ENCODE measurements at places on chromosomes 5 and 9.
A peak's percentile ranks its signal among the peaks of the same experiment; 100 is the strongest.

GRCh38 chr9:128703616-128704355 is 1.5 kb downstream of the PKN3 start:
- DNase-seq, result no peak

GRCh38 chr9:134556531-134557068 is 85.0 kb upstream of the COL5A1 start:
- DNase-seq, result no peak

- no peak for DNase-seq
Observed at GRCh38 chr5:59831326-59832010, 62.1 kb downstream of the PDE4D start.

DNA sequence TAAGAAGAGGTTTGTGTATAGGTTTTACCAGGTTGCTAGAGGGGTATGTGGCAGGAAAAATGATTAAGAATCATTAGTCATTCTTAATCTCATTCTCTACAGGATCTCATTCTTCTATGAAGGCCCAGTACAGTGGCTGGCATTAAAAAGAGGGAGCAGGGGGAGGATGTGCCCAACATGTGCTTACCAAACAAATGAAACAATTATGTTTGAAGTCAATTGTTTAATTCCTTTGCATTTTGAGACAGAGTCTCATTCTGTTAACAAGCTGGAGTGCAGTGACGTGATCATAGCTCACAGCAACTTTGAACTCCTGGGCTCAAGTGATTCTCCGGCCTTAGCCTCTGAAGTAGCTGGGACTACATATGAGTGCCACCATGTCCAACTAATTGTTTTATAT is 23.0 kb downstream of the FNIP1 start:
- DNase-seq, result no peak

DNA sequence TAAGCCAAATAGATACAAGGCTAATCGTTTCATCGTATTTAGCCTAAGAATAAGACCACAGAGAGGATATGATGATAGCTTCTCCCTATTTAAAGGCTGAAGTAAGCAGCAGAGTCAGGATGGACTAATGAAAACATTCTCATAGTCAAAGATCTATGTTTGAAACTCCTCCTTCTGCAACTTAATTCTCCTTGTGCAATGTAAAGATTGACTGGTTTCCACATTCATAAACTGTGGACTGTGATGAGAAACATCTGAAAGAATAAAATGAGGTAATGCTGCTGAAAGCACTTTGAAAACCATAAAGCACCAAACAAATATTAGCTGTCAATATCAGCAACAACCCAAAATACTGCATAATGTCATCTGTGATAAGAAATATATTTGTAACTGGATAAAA is 361.9 kb downstream of the CSNK1G3 start:
- DNase-seq, result no peak

DNA sequence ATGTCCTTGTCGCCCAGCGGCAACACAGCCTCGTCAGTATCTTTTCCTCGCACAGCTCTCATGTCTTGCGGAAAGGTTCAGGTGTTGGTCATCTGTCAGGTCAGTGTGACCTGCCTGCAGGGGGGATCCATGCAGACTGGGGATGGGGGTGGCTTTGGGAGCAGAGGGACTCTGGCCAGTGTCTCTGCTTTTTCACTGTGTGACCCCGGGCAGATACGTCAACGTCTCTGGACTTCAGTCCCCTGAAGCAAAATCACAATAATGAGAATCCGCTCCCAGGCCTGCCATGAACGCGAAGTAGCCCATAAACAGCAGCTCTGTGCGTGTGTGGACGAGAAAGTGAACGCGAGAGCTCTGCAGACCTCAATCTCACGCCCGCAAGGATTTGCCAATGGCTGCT is 75.7 kb upstream of the FCN1 start:
- DNase-seq, result no peak

GRCh38 chr9:12658531-12659209 is 34.5 kb upstream of the TYRP1 start:
- DNase-seq, result no peak

DNA sequence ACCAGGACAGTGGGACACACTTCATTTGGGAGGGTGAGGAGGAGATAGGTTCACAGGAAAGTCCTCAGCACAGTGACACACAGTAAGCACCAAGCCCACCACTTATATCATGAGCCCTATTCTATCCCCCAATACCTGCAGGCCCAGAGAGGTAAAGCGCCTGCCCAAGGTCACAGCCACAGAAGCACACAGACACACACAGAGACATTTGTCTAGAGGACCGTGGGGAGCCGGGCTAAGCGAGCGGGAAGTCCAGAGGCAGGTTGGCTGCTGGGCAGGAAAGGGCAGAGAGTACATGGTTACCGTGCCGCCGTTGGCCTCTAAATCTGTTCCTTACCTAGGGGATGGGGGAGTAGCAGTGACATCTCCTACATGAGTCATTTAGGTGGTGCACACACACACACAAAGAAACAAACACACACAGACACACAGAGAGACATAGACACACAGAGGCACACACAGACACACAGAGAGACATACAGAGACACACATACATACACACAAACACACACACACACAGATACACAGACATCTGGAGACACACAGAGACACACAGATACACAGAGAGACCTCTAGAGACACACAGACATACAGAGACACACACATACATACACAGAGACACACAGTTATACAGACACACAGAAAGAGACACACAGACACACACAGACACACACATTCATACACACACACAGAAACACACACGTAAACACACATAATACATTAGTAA is 15.9 kb upstream of the DUSP1 start:
- DNase-seq, result no peak

- no peak for DNase-seq
Observed at GRCh38 chr5:32612134-32612888, 27.0 kb downstream of the SUB1 start.

DNA sequence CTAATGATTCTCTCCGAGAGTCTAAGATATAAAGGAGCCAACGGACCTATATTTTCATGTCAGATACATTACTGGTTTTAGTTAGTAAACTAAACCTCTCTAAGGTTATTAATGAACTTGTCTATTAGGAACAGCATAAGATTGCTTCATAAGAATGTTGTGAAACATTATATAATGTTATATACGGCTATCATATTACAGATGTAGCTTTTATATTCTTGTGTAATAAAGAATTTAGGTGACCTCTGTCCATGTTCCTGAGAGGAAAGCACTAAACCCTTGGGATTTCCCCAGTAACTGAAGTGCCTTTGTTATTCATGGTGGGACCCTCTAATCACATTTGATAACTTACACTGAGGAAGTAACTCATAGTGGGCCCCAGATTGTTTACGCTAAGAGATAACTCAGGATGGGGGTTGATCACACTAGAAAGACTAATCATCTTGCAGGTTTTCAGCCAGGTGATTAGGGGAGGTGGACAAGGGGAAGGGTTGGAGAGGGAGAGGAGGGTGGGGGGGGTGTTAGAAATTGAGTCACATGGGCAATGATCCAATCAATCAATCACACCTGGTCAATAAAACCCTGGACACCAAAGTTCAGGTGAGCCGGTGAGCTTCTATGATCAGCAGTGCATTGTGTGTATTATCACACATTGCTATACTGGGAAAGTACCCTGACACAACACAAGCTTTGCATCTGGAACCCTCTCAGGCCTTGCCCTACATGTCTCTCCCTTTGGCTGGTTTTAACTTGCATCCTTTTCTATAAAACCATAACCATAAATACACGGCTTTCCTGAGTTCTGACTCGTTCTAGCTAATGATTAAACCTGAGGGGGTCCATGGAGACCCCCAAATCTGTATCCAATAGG is 25.8 kb downstream of the ECPAS start:
- no peak for DNase-seq

DNA sequence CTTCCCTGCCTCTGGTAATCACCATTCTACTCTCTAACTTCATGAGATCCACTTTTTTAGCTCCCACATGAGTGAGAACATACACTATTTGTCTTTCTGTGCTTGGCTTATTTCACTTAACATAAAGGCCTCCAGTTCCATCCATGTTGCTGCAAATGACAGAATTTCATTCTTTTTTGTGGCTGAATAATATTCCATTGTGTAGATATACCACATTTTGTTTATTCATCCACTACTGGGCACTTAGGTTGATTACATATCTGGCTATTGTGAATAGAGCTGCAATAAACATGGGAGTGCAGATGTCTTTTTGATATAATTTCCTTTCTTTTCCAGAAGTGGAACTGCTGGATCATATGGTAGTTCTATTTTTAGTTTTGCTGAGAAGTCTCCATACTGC is 28.7 kb downstream of the SHOC1 start:
- no peak for DNase-seq

DNA sequence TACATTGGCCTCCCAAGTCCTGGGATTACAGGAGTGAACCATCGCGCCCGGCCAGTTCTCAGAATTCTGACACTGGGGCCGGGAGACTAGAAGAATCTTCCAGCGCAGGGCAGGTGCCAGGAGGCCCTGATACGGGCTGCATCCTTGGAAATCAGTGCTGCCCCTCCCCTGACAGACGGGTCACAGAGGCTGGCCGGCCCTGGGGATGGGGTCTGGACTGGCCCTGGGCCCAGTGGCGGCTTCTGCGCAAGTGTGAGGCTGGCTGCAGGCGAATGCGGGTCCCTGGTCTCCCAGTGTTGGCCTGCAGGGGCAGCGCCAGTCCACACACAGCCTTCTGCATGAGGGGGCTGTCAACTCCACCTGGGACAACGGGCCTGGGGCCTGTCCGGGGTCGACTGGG is 831 bp upstream of the TBC1D9B start:
- no peak for DNase-seq

DNA sequence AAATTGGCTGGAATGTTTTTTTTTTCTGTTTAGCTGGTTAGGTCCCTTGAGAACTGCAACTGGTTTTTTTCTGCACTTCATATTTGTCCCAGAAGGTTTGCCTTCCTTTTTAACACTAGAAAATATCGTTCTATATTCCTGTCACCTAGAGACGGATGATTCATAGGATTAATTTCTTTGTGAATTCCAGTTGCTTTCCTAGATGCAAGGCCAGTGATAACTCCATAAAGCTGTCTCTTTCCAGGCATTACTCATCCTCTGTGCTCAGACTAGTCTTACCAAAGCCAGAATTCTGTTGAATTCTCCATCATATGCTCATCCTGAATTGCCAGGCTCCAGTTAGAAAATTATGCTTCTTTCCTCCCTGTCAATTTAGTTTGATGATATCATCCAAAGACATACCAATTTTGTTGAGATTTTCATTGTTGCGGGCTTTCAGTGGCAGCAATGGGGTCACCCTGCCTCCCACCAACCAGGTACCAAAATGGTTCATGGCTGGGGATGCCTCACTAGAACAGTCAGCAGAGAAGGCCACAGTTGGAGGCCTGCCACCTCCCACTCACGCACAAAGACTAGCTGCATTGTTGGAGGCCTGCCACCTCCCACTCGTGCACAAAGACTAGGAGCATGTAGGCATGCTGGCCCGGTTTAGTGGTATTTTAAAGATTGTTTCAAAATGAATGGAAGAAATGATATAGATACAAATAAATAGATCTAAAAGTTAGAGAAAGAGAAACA is 8.5 kb downstream of the BAAT start:
- no peak for DNase-seq

DNA sequence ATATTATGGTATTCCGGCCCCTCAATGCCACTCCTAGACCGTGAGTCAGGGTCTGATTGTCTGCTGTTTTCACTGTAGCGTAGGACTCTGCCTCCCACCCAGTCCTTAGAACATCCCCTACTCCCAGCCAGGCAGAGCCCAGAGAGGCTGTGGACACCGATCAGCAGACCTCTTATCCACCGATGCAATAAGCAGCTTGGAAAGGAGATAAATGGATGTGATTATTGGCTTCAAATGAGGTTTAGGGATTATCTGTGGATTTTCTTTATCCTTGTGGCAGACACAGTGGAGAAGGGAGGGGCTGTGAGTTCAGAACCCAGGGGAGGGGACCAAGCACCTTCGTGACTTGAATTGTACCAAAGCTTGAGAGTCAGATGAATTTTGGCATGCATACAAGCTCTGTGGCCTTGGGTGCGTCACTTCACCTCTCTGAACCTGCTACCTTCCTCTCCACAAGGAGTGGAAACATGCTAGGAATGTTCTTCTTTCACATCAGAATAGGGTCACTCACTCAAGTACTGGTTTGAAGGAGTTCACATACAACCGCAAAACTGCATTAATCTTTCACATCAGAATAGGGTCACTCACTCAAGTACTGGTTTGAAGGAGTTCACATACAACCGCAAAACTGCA is 83.1 kb upstream of the CPLX2 start:
- no peak for DNase-seq

- no peak for DNase-seq
Observed at GRCh38 chr9:114826431-114826830, 20.6 kb upstream of the TNFSF15 start.

DNA sequence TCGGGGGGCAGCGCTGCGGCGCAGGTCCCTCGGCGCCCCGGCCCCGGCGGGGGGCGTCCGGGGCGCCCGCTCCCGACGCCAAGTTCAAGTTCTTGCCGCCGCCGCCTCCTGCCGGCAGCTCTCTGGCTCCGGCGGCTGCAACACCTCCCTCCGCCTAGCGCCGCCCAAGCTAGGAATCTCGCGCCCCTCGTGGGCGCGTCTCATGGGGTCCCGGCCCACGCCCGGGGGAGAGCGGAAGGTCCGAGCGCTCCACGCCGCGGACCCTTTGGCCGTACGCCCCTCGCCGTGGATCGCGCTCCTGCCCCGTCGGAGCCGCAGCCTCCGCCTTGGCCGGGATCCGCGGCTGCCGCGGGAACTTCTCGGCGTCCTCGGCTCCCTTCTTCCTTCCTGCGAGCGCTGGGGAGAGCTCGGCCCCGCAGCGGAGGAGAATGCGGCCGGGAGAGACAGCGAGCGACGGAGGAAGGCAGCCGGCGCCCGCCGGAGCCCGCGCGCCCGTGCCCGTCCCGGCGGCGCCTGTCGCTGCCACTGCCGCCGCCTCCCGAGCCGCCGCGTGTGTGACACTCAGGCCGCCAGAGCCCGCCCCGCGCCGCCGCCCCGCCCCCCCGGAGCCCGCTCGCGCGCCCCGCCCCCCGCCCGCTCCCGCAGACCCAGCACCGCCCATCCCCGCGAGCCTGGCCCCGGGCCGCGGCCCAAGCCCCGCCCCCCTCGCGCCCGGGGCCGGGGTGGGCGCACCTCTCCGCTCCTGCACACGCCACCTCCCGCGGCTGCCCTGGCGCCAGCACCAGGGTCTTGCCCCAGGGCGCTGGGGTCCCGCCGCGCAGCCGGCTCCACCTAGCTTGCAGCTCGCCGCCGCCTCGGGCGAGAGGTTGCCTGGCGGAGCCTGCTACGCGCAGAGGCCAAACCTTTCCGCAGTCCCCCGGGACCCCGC is at the start of gene SHB:
TSS of gene SHB (minus strand) at position 527 of the 928 bp plus-strand sequence. CDS start 582 bp downstream, outside the sequence.
- peak; percentile 23 for DNase-seq

DNA sequence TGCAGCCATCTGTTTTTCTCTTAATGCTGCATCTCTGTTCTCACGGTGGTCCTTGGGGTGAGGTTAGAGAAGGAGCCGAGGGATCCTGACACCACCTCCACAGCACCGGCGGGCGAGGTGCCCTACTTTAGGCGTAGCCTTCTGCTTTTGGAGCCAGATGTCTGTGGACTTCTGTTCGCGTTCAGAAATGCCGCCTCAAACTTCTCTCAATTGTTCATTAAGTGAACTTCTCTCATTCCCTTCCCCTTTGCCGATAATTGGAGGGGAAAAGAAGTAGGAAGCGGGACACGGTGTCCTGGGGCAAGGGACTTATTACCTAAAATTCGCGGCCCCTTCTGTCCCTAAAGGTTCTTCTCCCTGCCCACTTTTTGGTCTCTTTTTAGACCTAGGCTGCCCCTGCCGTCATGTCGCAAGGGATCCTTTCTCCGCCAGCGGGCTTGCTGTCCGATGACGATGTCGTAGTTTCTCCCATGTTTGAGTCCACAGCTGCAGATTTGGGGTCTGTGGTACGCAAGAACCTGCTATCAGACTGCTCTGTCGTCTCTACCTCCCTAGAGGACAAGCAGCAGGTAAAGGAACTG is 455 bp downstream of the KIF20A start:
- peak; percentile 63 for DNase-seq

Data from NAMALWA (cell line).